ENCODE measurements at places on chromosomes 5 and 9.

DNA sequence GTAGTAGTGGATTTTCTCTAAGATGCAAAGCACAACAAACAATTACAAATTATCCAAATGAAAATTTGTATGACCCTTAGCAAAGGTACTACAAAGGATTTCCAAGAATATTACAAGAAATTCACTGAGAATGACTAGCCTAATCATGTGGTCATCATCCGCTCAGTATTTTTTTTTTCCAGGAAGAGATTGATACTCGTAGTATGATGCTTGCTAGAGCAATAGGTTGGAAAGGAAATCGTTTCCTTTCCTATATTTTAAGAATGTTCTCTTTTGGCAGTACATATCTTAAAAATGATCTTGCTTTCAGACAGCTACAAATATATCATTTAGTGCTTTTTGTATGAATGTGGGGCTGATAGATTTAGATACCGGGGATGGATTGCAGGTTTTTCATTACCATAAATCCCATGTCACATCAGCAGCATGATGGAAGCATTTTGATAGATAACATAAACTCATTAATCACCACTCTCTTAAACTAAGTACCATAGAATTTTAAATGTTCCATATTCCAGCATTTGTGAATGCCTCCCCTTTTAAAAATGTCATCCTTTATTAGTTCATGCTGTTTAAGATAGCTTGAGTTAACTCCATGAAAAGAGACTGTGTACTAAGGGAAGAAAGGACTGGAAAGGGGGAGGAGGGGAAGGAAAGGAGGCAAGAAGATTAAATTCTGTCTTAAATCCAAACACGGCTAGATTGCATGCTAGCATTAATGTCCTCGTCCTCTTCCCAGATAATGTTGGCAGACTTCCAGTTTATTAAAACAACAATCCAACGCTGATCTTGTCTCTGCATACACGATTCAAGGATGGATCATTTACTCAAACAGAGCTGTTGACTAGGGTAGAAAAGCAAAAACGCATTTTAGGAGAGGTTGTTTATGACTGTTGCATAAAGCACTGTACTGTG, 311.7 kb upstream of the ZNF608 start:
- DNase-seq: no peak

DNA sequence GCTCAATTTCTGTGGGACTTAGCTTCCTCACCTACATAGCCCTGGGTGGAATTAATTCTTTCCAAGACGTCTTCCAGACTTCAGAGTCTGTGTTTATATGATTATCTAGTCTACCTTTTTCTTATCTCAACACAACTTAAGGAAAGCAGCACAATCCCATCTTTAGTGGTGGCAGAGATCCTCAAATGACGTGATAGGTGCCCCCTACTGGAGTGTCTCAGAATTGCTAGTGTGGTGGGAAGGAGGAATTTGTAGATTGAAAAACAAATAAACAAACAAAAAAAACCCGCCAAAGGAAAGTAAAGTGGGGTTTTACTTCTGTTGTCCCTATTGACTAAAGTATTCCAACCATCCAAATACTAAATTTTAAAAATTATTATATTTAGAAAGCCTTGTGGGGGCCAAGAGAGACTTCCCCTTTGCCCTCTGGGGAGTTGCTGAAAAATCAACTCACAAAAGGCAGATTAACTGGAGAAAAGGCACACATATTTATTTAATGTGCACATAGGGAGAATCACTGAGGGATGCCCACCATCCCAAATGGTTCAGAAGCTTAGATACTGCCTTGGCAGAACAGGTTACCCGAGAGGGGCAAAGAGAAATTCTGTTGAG, 283.3 kb downstream of the TMEM167A start:
- DNase-seq: no peak

- DNase-seq: no peak
These were observed 22.5 kb downstream of the POLR1E start for GRCh38 chr9:37508135-37508833.

GRCh38 chr9:99778308-99778707, 43.4 kb upstream of the NR4A3 start:
- no peak for DNase-seq

DNA sequence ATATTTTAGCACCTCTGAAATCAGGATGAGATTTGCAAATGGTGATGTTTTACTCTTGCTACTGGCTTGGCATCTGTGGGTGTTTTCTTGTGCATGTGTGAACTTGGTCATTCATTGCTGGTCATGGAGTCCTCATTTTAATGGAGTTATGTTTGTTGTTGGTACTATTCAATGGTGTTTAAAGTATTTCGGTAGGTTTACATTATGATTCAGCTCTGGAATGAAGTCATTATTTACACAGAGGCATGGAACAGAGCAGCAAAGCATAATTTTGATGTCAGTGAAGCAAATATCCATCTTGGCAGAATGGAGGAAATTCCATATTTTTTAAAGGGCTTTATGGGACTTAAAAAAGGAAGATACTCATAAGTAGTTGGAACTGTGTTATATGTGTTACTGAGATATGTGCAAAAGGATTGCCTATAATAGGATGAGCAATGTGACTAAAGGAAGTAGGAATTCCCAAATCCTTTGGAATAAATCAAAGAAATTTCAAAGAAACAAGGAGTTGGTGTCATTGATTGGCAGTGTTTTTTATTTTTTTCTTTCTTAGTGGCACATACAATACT, 147.4 kb downstream of the ACTBL2 start:
- DNase-seq: no peak

DNA sequence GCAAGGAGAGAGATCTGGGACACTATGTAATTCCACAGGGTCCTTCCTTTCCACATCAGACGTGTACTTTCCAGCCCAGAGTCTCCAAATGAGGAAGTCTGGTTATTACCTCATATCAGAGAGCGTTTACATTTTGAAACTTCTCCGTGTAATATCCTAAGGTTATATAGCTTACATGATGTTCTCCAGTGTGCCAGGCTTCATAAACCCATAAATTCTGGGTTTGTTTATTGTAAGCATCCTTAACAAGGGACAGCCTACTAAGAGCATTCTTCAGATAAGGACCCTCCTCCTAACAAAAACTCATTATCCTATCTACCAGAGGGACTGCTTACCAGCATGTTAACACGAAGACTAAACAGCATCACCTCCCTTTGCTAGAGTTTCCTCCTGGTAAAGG, 17.9 kb downstream of the SRFBP1 start:
- no peak for DNase-seq

DNA sequence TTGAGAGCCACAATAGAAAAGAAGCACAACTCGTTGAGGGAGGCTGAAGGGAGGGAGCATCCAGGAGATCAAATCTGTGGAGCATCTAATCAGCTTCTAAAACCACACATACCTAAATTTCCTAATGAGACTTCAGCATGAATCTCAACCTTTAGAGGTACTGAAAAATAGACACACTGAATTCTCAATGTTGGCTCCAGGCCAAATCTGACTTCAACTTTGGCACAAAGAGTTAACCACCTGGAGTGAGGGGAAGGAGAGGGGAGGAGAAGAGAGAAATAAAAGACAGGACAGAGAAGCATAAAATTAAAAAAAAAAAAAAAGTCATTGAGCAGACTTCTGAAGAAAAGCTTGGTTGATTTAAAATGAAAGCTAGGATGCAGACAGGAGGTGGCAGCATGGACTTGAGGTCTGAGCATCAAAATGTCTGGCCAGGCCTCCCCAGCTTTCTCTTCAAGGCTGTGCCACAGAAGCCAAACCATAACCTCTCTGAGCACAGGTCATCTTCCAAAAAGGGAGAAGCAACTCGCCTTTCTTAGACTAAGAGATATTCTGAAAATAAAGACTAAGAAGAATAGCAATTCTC, 205.6 kb downstream of the DENND1A start:
- no peak for DNase-seq

GRCh38 chr9:94681508-94681907, 42.2 kb upstream of the FBP1 start:
- DNase-seq: peak; percentile 44

DNA sequence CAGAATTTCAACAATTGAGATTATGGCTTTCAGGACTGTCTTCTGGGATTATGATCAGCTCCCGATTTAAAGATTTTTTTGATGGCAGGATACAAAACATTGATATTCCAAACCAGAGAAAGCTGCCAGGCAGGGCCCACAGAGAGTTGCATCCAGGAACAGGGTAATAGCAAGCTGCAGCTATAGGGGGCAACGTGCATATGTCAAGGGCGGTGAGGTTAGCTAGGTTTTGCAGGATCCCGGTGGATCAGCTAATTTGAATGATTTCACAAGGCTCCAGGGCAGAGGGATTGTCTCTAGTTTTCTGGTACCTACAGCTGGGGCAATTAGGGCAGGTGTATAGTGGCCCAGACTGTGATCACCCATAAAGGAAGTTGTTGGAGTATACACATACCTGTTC, 339.4 kb downstream of the CHSY3 start:
- no peak for DNase-seq

DNA sequence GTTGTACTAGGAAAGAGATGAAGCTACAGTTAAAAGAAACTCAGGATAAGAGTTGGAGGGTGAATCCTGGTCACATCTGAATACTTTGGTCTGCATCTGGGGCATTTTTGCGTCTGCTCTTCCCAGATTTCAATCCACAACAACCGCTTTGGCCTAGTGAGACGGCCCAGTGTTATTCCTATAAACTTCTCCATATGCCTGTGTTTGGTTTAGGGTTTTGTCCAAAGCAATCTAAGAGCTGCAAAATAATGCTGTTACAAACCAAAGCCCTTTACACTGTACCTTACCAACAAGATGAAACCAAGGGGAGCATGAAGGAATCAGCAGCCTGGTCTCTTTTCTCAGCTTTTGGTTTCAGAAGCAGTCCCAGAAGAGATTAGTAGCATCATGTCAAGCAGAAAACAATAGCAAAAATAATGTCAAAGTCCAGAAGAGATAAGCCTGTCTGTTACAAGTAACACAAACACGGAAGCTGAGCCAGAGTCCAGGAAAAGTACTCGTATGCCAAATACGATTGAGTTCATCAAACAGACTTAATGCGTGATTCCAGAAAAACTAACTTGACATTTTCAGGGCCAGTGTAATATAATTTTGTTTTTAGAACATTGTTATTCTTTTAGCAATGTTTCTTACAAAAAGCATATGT, 379.9 kb upstream of the ACO1 start:
- no peak for DNase-seq

GRCh38 chr5:31630931-31631330, 8.0 kb upstream of the PDZD2 start:
- no peak for DNase-seq

DNA sequence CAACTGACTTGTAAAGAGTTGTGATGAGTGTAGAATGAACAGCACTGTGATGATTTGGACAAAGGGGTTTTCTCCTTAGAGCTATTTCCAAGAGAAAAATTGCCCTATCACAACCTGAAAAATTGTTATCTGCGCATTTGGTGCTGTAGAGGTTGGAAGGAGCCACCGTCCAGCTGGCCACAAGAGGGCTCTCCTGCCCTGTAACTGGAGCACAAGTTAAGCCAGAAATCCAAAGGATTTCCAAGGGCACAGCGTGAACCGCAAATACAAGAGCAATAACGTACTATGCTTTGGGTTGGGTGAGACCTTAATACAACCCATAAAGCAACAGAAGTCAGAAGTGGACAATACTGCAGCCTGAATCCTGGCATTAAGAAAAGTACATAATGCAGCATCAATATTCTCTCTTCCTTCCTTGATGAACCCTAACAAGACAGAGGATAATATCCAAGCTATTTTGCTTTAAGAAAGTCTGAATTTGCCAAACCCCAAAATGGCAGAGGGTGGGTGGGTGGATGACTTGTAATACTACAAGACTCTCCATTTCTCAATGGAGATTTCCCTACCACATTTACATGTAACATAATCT, 56.8 kb upstream of the SMIM32 start:
- DNase-seq: peak; percentile 12

DNA sequence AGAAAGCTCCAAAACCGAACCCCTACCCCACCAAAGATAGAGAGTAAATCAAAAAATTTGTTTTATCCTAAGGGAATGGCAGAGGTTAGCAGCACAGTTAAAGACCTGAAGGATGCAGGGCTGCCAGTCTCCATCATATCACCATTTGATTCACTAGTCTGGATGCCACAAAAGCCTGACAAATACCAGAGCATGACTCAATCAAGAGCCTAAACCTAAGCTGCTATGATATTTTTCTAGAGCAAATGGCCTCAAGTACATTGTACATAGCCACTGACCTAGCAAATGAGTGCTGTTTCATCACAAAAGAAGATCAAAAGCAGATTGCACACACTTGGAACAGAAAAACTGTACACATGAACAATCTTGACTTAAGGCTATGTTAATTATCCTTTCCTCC, 48.0 kb downstream of the DPYSL3 start:
- DNase-seq: no peak

DNA sequence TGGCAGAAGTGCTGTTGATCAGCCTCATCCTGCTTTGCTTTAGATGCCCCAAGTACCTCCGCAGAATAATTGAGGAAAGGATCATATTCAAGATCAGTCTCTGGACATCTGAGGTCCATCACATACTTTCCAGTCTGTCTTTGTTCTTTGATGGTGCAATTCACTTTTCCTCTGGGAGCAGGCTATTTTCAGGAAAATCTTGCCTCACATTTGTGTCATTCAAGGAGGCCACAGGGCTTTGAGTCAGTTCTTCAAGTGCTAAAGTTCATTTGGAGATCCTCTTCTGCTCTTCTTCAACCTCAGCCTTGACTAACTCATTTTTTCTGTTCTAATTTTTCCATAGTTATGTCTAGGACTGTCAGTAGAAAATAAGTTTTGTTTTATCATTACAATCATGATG, 18.6 kb downstream of the EQTN start:
- no peak for DNase-seq

GRCh38 chr9:96009690-96010472, 134.4 kb downstream of the ERCC6L2 start:
- DNase-seq: no peak

GRCh38 chr9:9246726-9247125, 1366.1 kb downstream of the PTPRD start:
- no peak for DNase-seq

- no peak for DNase-seq
These were observed 785 bp upstream of the P4HA2 start for GRCh38 chr5:132228241-132229035.

Measured in GM12891 (cell line).